ENCODE measurements at places on chromosomes 5 and 9. TPM values are rescaled to one million over a fixed set of nuclear protein-coding genes. Genes with fewer than 3 reads are reported as not detected.

- no peak for DNase-seq
Measured at GRCh38 chr9:133539991-133540697, 5.6 kb downstream of the ADAMTSL2 start.

DNA sequence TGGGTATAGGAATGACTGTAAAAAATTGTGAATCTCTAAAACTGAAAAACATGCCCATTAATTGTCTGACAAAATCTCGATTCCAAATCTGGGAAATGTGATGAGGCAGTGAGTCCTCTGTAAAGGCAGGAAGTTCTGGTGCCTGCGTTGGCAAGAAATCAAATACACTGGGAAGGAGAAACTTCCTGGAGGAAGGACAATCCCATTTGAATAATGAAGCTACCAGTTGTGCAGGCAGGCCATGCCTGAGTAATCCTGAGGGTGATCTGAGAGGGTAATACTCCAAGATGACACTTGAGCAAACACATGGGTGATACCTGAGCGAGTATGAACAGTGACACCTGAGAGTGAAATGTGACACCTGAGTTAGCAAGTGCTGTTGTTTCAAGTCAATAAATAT, 49.7 kb downstream of the KIF24 start:
- no peak for DNase-seq

DNA sequence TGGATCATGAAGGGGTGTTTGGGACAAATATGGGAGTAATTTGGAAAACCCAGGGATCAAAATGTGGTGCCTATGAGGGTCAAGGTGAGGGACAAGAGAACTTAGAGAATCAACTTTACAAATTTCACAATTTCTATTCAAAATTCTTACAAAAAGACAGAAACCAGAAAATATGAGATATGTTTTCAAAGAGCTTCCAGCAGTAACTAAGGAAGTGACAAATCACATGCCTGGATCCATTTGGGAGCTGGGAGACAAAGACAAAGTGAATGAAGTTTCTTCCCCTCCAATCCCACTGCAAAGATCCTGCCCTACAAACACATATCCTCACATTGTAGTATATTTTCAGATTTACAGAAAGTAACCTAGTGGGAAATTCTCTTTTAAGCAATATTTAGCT, 235.0 kb upstream of the VLDLR start:
- DNase-seq = no peak

DNA sequence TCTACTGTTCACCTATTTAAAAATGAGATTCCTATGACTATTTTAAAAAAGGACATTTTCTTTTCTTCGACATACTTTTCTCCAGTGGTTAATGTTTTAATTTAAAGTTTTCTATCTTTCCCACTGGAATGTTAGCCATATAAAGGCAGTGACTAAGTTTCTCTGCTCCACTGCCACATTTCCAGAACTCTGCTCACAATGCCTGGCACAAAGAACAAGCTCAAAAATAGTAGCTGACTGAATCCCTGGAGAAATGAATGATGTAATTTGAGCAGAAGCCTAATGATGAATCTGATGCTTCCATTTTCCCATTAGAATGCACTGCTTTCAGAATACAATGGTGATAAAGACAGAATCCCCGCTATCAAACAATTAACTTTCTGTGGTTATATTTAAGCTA, 817.8 kb downstream of the MTRR start:
- DNase-seq = no peak

- no peak for DNase-seq
Measured at GRCh38 chr5:143101725-143102386, 301.6 kb downstream of the NR3C1 start.

DNA sequence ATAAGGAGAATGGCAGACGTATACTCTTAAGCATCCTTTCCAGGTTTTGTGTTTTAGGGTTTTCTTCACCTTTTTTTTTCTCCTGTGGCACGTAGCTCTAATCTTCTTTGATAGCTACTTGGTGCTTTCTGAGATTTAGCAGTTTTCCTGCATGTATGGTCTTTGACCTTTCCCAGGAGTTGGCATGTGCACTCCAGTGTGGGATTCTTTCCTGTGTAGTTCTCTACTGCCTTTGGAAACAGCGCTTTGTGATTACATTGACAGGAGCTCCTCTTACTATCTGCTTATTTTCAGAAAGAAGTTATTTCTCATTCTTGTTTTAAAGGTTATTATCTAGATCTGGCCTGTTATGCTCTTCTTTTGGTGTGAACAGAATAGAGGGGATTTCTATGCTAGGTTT, 65.5 kb downstream of the UNC13B start:
- no peak for DNase-seq

GRCh38 chr9:88310310-88310980, 77.8 kb upstream of the SPIN1 start:
- no peak for DNase-seq

UGT3A1 gene
- polyA plus RNA-seq = 125 TPM

RGP1 gene
- polyA plus RNA-seq = 28.2 TPM

ANKRD34B gene
- 0.18 TPM for polyA plus RNA-seq

ITGA2 gene
- 27.8 TPM for polyA plus RNA-seq

Data from right renal cortex interstitium (tissue), 3 donors.